Naive thymus-derived CD4-positive, alpha-beta T cell (primary cell): ENCODE measurements at places on chromosomes 12 and 14. TPM values are rescaled to one million over a fixed set of nuclear protein-coding genes. Genes with fewer than 3 reads are reported as not detected.
A peak's percentile ranks its signal among the peaks of the same experiment; 100 is the strongest.

DNA sequence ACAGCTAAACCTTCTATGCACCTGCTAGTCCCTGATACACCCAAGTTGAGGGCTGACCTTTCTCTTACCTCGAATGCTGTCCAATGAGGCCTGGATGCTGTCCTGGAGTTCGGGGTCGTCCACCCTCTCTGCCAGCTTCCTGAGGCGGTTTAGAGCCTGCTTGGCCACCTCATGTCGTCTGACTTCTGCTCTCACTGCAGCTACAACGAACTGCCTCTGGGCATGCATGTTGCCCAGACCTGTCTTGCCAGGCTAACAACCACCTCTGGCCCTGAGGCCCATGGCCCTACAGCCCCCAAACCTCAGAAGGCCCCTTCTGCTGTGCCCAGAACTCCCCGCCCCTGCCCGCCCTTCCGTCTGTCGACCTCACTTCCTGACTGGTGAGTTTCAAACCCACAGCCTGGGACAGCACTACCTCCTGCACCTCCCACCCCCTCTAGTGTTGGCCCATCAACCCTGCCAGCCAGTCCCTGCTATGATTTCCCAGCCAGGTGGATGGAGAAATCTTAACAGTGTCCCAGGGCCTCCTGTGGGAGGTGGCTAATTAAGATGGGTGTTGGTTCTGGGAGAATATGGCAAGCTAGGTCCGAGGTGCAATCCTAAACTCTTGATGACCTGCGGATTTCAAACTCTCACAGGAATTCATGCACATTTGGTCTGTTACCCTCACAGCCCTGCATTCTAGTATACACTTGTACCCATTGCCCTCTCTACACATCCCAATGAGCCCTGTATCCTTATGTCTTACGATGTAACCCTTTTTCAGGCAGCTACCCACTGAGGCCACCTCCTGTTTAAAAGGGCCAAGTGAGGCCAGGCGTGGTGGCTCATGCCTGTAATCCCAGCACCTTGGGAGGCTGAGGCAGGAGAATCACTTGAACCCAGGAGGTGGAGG, 2.7 kb upstream of the TSPAN31 start:
- peak; percentile 37 for DNase-seq

Gene KCNA1
- polyA plus RNA-seq: not detected

Gene CIROP
- not detected for polyA plus RNA-seq

DNA sequence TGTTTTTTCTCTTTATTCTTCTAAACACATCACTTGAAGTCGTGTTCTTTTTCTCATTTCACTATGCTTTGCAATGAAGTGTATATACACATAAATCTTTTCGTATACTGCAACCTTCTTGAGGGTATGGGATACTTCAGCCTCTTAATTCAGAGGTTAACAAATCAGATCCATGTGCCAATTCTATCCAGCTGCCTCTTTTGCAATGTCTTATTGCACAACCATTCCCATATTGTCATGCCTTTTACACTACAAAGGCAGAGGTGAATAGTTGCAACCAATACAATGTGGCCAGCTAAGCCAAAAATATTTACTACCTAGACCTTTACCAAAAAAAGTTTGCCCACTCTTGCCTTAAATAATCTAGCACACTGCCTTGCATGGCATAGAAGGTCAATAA, 224.5 kb upstream of the FOXG1 start:
- no peak for DNase-seq

GRCh38 chr12:53533471-53533870, 26.2 kb upstream of the NPFF start:
- no peak for DNase-seq

- no peak for DNase-seq
Observed at GRCh38 chr12:46265102-46265501, 3.7 kb downstream of the SLC38A1 start.
